ENCODE measurements at places on chromosomes 1 and 21.

GRCh38 chr21:45555557-45556301 is 13.5 kb upstream of the SLC19A1 start:
- DNase-seq, result peak; percentile 53

DNA sequence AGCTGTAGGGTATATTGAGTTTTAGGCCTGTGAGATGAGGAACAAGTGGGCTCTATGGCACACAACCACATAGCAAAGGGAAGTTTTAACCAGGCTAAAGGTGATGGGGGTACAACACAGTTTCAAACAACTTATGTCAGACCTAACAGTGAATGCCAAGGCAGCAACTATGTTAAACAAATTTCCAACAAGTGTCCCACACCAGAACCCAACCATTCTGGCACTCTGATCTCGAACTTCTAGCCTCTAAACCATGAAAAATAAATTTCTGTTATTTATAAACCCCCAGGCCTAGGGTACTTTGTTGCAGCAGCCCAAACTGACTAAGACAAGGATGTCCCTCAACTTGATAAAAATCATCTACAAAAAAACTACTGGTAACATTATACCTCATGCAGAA is 52.3 kb upstream of the INSL5 start:
- no peak for DNase-seq

DNA sequence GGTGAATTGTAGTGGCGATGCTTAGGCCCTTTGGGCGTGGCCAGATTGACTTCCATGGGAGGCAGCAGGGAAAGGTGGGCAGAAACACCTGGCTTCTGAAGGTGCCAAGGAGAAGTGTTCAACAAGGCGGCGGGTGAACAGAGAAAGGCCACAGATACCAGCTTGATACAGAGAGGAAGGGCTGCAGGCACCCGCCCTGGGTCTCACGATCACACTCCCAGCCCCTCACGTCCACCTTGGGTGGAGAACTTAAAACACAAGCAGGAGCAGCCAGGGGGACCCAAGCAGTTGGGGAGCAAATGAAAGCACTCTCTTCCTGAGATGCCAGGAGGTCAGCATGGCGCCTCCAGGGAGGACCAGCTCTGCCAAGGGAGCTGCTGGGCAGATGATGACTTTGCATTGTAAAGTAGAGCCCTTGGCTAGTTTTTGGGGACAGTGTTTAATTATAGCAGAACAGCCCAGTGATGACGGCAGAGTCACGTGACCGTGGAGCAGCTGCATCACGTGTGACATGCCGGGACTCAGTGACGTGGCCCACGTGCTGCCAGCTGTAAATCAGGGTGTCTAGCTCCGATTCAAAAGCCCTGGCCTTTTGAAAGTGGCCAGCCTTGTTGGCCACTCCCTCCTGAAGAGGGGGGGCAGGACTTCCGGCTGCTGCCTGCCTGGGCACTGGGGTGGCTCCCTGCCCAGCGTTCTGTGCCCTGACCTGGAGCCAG is 19.0 kb downstream of the SLC37A1 start:
- DNase-seq, result peak; percentile 60

- DNase-seq, result no peak
These were observed 28.5 kb upstream of the KCNA2 start for GRCh38 chr1:110634455-110635311.

- no peak for DNase-seq
These were observed 102.3 kb downstream of the TNFSF18 start for GRCh38 chr1:172948457-172948856.

DNA sequence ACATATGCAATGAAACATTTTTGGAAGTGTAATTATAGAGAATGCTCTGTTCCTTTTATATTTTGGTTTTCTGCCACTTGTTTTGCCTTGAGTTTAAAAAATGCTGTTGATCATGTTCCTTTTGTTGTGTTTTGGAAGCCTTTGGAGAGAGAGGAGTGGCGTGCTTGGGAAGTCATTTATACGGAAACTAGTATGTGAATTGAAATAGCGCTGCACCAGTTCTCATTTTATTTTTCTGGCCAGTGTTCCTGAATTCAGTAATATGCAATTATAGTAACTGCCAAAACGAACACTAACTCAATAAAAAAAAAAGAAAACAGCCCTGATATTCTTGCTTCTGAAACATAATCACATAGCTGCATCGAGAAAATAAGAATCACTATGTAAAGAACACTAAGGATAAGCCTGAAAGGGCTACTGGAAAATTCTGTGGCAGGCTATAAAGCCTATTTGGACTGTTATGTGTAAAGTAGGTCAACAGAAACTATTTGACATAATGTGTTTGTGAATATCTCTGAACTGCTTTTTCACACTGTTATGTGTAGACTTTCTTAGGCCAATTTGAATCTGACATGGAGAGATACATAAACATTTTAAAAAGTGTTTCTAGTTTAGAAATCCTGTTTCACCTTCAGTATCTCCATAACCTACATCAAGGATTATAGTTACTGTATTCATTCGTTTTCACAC is 742.0 kb downstream of the KCNT2 start:
- DNase-seq, result no peak

- DNase-seq, result no peak
These were observed 593.8 kb downstream of the USP25 start for GRCh38 chr21:16323596-16323995.

GRCh38 chr1:50699795-50700194 is 260.3 kb downstream of the FAF1 start:
- DNase-seq, result peak; percentile 20

GRCh38 chr1:26082020-26082350 is 14.6 kb upstream of the TRIM63 start:
- no peak for DNase-seq

GRCh38 chr1:229155472-229155871 is 115.4 kb upstream of the RAB4A start:
- DNase-seq, result no peak

DNA sequence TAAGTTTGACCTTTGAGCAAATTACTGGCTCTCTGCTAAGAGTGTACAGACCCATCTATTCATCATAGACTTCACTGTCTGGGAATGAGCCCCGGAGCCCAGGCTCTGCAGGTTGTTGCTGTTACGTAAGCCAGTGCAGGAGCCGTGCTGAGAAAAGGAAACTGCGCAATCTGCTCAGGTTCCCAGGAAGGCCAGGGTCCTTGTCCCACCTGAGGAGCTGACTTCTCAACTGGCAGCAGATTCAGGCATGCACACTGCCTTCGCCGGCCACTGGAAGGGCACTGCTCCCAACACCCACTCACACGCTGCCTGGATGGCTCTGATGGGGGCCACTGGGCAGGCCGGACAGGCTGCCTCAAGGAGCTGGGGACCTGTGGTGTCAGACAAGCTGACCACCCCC is 19.5 kb downstream of the RCAN1 start:
- DNase-seq, result peak; percentile 45

DNA sequence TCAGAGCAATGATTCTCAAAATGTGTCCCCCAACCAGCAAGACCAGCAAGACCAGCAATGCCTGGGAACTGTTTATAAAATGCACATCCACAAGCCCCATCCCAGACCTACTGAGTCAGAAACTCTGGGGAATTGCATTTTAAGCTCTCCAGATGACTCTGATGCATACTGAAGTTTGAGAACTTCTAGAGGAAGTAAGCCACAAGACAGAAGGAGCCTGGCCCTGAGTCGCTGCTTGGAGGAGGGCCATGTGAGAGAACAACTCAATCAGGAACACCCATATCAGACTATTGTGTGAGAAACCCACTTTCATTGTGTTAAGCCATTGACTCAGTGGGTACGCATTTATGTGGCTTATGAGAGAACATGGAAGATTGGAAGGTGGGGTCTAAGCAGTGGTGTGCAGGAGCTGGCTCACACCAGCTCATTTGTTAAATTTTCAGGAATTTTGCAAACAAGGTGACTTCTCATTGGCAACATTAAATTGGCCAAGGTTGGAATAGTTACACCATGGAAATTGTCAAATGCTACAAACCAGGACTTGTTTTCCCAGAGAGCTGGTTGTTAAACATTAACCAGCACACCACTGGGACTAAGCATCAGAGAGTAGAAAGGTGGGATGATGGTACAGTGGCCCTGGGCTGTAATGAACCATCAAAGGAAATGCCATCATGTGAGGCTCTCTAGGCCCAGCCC is 38.9 kb downstream of the ATP1A1 start:
- no peak for DNase-seq

DNA sequence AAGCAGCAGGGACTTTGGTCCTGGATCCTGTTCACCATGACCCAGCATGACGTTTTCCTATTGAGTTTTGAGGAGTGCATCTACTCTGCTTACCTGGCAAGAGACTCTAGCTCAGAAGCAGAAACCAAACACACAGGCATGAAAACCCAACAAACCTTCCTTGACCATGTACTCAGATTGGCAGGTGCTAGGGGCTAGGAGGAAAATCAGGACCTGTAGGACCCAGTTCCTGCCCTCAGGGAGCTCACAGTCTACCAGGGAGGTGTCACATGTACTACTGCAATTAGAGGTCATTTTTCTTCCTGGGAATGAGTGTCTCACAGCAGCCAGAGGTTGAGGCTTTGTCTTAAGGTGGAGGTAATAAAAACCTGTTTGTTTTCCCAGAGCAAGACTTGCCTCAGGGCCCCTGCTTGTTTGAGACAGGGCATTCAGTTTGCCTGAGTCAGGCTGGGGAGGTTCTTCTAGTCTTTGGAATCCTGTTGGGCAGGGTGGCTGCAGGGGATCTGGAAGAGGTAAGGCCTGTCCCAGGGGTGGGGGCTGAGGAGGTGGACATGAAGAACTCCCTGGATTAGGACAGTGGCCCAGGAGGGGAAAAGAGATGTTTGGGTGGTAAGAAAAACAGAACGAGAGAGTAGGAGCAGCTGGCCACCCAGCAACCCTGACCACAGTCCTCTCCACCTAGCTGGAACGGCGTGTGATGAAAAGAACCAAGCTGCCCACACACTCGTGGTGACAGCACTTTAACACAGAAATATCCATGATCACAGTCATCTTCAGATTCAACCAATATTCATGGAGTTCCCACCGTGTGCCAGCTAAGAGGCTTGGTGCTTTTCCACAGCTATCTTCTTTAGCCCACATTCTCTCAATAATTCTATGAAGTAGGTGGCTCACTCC is 30.8 kb downstream of the IER5 start:
- DNase-seq, result no peak

GRCh38 chr1:32877211-32878110 is 6.7 kb upstream of the FNDC5 start:
- no peak for DNase-seq

- DNase-seq, result no peak
These were observed 90.6 kb upstream of the SIM2 start for GRCh38 chr21:36608041-36608896.

GRCh38 chr1:28927648-28928313 is 13.4 kb downstream of the EPB41 start:
- peak; percentile 10 for DNase-seq

GRCh38 chr1:91806181-91806768 is 79.7 kb downstream of the TGFBR3 start:
- no peak for DNase-seq

- no peak for DNase-seq
These were observed 63.4 kb downstream of the NPHP4 start for GRCh38 chr1:5928714-5929400.

DNA sequence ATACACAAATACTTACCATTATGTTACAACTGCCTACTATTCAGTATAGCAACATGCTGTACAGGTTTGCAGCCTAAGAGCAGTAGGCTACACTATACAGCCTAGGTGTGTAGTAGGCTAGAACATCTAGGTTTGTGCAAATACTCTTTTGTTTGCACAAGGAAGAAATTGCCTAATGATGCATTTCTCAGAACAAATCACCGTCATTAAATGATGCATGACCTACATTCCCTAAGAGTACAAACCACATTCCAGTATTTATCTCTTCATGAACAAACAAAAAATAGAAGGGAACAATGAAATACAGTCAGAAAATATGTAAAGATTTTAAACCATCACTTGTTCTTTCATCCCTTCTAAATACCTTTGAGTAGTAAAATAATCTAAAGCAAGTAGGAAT is 109.7 kb upstream of the HP1BP3 start:
- DNase-seq, result no peak

DNA sequence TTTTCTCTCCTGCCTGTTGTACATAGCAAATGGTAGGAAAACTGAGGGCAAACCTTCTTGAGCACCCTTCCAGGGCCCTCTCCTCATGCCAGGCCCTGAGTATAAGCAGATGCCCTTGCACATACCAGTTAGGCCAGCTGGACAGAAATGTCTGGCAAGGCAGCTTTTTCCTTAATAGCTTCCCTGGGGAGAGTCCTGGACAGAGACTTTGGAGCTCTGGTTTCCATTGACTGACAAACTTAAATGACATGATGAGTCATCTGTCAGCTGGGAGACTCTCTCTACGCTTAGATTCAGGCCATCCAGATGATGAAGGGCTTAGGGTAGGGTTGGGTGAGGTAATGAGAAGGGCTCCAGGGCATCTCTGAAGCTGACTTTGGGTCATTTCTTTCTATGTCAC is 317.5 kb downstream of the ASTN1 start:
- no peak for DNase-seq

- DNase-seq, result no peak
These were observed 20.7 kb downstream of the CD34 start for GRCh38 chr1:207890136-207890738.

DNA sequence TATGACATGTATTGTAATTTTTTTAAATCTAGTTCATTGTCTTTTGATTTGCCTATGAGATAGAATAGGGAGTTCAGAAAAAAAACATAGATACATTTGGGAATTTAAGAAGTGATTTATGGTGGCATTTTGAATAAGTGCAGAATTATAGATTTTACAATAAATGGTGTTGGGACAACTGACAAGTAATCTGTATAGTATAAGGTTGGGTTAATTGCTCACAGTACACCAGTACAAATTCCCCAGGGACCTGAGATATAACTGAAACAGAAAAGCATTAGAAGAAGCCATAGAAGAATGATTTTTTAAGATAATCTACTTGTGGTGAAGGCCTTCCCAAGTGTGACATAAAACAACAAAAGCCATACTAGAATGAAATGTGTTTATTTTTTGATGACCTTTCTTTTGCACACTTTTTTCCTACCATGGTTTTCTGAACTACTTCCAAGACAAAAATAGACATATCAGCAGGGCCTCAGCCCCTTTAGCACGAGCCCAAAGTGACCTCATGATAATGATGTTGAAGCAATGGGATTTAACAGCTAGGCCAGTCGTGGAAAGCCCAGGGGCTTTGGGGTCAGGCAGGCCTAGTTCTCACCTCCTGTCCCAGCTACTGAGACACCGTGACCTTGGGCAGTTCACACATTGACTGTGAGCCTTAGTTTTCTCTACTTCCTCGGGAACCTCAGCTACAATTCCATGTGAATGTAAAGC is 87.4 kb downstream of the GREM2 start:
- no peak for DNase-seq

GRCh38 chr21:45607909-45608295 is 35.6 kb upstream of the PCBP3 start:
- DNase-seq, result no peak

DNA sequence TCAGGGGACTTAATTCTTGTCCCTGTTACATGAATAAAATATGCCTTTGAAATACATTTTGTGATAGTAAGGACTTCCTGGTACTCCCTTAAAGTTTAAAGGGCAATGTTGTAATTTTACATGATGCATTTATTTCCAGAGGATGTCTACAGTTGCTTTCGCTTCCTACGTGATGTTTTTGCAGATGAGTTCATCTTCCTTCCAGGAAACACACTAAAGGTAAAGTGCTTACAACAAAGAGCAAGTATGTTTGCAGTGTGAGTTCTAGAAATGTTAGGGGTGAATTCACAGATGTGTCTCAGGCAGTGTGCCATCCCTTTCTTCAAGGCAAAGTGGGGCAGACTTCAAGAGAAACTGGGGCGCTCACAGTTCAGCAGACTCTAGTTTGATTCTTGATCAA is 31.2 kb downstream of the GNPAT start:
- DNase-seq, result no peak

All from NCI-H1417 (cell line).